Umbilical cord (tissue), 2 donors: ENCODE measurements at places on chromosomes 5 and 9. TPM values are rescaled to one million over a fixed set of nuclear protein-coding genes. Genes with fewer than 3 reads are reported as not detected.
A peak's percentile ranks its signal among the peaks of the same experiment; 100 is the strongest.

DNA sequence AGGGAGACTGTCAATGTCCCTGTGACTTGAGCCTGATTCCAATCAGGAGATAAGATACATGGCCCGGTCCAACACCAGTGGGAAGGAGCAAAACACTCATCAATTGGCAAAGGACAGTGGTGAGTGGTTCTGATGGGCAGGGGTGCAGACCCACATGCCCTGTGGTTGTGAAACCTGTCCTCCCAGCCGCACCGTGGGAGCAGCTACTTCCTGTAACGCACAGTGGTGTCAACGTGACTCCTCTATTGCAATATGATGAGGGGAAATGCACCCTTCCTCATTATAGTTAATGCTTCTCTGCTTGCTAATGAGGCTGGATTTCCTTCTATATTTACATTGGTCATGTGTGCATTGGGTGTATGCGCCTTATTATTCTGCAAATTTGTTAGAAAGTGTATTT, 223.0 kb downstream of the IRX1 start:
- no peak for DNase-seq

- no peak for DNase-seq
Observed at GRCh38 chr9:9574080-9574479, 1038.7 kb downstream of the PTPRD start.

GRCh38 chr9:91197232-91198181, 164.2 kb downstream of the AUH start:
- DNase-seq: peak; percentile 97

DNA sequence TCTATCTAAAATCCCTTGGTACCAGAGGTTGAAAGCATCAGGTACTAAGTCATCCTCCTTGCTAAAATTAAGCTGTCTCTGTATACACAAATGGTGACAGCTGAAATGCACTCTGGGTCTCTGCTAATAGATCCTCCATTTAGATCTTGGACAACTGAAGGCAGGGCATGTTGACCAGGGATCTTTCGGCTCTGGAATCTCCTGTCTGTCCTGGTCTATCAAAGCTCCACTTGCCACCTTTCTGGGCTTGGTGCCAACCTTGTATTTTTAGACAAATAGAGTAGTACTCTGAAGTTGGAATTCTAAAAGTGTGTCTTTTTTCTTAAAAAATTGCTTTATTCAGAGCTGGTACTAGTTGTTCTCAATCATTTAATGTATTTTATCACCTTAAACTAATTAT, 135.2 kb upstream of the HMHB1 start:
- DNase-seq: no peak

Gene MAMDC2
- 3.1 TPM for total RNA-seq

DNA sequence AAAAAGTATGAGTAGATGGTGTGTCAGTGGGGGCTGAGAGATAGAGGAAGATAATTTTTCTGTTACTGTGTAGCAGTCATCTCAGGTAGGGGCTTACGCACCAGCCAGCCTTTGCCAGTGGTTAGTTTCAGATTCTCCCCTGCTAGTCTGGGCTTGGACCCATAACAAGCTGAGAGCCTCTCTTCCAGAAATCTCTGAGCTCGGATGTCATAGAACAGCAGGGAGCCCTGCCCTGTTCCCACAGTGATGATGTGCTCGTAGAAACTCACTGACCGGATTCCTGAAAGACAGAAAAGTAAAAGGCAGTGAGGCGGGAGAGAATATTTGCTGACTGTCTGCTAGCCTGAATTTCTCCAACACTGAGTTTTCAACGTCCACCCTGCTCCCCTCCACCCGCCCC, 37.2 kb downstream of the DCAF12 start:
- no peak for DNase-seq

GRCh38 chr5:130868186-130868840, 296.7 kb downstream of the HINT1 start:
- DNase-seq: peak; percentile 75

- DNase-seq: no peak
Observed at GRCh38 chr5:82917584-82917983, 159.6 kb downstream of the TMEM167A start.

GRCh38 chr5:167710444-167711073, 580.9 kb upstream of the WWC1 start:
- DNase-seq: peak; percentile 62

GRCh38 chr5:56595566-56595965, 219.8 kb upstream of the MAP3K1 start:
- DNase-seq: no peak

- DNase-seq: no peak
Observed at GRCh38 chr5:111337688-111338087, 113.5 kb downstream of the CAMK4 start.
